ENCODE measurements at places on chromosomes 16 and 17.

- no peak for DNase-seq
Observed at GRCh38 chr16:28935924-28936783, 4.4 kb downstream of the CD19 start.

- DNase-seq, result no peak
Observed at GRCh38 chr17:7839876-7840261, 5.9 kb downstream of the KDM6B start.

- DNase-seq, result no peak
Observed at GRCh38 chr17:14245002-14245401, 8.3 kb upstream of the CDRT15 start.

DNA sequence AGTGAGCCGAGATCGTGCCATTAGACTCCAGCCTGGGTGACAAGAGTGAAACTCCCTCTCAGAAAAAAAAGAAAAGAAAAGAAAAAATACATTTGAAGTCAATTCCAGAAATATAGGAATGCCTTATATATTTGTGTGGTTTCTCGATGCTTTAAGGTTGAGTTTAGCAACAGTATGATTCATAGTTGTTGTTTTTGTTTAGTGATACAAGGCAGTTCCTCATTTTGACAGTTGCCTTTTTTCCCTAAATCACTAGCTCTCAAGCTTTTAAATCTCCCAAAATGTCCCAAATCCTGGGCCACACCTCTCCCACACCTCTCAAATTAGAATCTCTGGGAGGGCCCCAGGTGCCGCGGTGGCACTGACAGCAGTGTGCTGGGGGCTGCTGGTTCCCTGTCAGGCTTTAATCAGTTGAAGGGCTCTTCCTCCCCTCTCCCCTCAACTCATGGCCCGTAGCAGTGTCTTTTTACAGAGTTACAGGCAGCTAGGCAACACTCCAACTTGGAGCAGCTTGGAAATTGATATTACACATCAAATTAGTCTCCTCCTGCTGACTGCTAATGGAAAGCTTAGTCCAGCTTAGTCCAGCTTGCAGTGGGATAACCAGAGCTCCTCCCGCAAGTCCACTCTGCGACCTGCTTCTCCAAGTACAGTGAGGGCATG is 58.4 kb downstream of the EPN2 start:
- DNase-seq, result no peak

DNA sequence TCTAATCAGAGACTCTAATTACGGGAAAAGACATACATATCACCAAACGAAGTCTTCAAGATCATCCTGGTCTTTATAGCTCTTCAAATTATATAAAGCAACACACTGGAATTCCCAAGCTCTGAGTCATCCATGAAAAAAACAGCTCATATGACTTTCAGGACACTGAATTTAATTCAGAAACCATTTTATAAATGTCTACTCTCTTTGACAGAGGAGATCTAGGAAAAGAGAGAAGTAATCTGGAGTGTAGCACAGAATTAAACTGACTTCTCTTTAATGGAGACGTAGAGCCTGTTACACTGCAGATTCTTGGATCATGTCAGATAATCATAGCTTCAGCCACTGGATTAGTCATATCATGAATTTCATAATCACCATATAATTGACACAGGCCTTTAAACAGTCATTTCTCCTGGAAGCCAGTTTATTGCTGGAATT is 86.8 kb upstream of the WSB1 start:
- peak; percentile 45 for DNase-seq

DNA sequence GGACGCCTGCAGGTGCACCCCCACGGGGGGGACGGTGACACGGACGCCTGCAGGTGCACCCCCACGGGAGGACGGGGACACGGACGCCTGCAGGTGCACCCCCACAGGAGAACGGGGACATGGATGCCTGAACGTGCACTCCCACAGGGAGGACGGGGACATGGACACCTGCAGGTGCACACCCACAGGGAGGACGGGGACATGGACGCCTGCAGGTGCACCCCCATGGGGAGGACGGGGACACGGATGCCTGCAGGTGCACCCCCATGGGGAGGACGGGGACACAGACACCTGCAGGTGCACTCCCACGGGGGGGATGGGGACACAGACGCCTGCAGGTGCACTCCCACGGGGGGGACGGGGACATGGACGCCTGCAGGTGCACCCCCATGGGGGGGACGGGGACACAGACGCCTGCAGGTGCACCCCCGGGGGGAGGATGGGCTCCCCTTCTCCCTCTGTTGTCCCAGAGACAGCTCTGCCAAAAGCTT is 114.5 kb upstream of the METRNL start:
- no peak for DNase-seq

GRCh38 chr17:66702106-66702936 is 132.6 kb upstream of the CACNG5 start:
- no peak for DNase-seq

DNA sequence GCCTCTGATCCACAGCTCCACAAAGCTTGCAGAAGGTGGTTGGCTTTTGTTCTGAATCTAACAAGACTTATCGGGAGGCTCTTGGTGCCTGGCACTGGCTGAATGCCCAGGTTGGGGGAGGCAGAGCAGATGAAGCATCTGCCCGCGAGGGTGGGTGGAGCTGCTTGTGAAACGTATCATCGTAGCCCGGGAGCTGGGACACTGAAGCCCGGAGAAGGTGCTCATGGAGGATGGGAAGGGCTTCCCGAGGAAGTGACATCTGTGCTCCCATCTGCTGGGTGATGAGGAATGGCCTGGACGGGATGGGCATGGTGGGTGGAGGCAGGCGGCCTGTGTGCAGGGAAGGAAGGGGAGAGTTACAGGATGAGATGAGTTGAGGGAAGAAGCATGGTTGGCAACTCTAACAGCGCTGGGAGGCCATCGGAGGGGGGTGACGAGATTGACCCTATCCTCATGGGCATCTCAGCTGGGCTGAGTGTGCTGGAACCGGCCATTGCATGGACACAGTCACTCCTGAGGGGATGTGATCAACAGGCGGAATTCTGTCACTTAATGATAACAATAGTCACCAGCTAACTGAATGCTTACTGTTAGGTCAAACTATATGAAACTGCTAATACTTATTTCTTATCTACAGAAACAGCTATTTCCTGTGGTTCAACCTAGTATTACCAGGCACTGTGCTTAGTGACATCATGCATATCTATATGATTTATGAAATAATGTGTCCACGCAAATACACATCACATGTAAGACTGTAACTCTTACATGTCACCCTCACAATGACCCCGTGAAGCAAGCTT is 102.7 kb downstream of the ABCC6 start:
- DNase-seq, result no peak

- no peak for DNase-seq
Observed at GRCh38 chr16:4846503-4846900, 586 bp downstream of the GLYR1 start.

GRCh38 chr17:78307887-78308638 is 51.8 kb downstream of the SOCS3 start:
- DNase-seq, result no peak

DNA sequence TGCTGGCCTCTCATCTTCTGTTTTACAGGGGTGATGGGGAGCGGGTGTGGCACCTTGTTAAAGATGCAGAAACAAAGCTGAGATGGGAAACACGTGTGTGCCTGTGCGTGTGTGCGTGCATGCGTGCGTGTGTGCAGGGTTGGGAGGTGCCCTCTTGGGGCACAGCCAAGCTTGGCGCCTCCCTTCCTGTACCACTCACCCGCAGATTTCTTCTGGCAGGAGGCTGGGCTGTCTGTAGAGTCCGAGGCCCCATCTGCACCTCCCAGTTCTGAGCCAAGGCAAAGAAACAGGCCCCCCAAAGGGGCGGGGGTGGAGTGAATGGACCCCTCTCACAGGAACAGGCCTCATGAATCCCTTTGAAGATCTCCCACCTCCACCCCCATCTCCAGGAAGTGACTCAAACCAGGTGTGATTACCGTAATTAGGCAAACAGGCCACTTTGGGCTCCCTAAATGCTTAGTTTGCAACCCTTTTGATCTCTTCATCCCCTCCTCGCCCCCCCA is 20.9 kb downstream of the TNS4 start:
- no peak for DNase-seq

GRCh38 chr17:29732613-29733012 is 109.9 kb upstream of the CORO6 start:
- DNase-seq, result no peak

GRCh38 chr16:75227361-75228142 is 8.8 kb downstream of the CTRB1 start:
- DNase-seq, result no peak

DNA sequence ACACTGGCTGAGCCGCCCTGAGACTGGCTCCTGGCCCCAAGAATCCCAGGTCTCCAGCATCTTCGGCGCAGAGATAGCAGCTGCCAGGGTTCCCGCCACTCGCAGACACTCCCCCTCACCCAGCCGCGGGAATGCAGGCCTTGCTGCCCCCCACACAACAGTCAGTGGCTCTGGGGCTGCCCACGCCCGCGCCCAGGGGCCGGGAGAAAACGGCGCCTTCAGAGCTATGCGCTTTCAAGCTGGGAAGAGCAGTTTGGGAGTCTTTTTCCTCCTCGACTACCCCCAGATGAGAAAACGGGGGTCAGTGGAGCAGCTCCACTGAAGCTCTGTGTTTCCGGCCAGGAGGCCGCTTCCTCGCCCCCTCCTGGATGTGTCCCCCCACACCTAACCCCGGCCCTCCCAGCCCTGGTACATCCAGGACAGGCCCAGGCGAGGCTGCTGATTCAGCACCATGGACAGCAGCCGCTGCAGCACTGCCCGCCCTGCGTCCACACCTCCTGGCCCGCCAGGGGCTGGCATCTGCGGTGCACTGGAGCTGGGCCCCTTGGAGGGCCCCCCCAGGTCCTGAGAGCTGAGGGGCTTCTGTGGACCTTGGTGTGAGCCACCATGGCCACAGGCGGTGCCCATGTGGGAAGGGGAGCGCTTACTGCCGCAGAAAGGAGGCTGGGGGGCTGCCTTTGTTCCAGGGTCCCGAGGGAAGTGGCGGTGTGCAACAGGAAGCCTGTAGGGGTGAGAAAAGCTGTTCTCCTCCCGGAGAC is 35.7 kb downstream of the CACNA1H start:
- no peak for DNase-seq

DNA sequence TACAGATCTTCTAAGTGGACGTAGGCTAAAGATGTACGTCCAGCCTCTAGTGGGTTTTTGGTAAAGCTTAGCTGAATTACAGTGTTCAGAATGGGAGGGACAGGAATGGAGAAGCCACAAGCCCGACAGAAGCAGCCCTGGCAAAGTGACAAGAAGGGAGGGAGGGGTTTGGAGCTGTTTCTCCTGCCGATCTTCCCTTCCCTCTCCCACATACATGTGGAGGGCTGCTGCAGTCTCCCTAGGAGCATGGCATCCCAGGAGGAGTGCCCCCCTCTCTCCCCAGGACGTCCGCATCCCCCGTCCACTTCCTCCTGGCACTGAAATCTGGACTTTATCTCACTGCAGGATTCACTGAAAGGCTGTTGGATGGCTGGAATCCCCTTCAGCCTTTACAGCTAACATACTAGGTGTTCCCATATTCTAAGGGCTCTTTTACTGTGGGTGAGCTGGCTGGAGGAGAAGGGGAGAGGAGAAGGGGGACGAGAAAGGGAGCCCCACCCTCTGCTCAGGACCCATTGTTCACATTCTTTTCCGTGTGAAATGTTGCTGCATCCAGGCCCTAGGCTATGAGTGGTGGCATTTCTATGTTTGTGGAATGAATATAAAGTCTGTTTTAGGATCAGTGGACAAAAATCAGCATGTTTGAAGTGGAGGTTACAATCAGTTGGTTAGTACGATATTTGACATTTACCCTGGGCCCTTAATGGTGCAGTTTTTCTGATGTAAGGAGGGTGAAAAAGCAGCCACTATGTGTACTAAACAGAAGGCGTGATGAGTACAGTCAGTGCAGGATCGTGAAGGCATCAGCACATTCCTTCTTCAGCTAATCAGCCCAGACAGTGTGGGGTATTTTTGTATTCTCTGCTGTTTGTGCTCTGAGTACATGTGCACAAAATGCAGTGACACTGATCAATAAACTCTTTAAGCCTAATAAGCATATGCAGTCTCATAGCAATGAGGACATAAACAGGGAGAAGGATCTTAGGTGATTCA is 94.6 kb downstream of the SPECC1 start:
- no peak for DNase-seq

Measured in GM04503 (cell line).